Right atrium auricular region (tissue), 2 donors: ENCODE measurements at places on chromosomes 2 and 18.

DNA sequence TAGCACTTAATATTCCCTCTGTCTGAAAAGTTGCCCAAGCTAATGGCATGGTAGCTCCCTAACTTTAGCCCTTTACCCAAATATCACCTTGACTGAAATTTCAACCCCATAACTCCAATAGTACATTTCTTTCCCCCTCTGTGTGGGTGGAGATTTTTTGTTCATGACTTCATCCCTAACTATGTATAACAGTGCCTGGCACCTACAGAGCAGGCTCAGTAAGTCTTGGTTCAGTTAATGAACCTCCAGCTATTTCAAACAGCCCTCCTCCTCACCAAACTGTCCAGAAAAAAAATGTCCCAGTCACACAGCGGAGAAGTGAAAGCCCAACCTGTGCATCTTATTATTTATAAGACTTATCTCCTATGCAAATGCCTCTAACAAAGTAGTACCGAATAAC lies 18.6 kb downstream of the BUB1 start:
- no peak for DNase-seq

GRCh38 chr18:23493654-23494053 lies 9.7 kb upstream of the RMC1 start:
- no peak for DNase-seq

DNA sequence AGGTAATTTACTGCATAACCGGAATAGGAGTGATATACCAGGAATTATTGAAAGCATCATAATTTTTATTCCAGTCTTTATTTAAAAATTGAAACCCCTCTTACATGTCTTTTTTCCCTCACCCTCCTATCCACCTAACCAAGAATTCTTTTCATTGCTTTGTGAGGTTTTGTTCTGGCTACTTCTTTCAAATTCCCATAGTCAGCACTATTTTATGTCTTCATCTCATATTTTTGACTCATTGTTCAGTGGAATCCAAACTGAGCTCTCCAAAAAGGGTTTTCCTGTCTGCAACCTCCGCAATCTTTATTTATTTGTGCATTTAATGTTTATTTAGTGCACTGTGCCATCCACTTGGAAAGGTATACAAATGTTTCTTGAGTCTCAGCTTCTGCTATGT lies 128.5 kb downstream of the DOK6 start:
- DNase-seq = no peak

DNA sequence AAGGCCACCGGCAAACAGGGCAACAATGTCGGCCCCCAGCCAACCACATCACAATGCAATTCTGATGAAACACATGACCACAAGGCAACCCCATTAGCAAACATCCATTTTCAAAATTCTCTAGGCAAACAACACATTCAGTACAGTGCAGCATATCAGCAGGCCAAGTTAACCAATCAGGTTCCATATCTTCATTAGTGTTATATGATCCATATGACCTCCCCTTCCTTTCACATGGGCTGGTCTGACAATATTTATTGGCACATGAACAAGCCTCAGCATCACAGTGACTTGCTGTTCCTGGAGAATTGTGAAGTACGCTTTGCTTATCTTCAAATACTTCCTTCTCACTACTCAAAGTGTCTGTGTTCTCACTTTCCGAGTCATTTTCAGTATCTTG lies 19.8 kb downstream of the RNF103 start:
- DNase-seq = no peak
